Activated CD4-positive, alpha-beta T cell treated with anti-CD3 and anti-CD28 coated beads, Interleukin-2, amount 50 U/mL, for 1 hour (primary cell): ENCODE measurements at places on chromosomes 1 and 21.

GRCh38 chr1:24005163-24005562 is 25.0 kb upstream of the SRSF10 start:
- no peak for DNase-seq

- no peak for DNase-seq
Observed at GRCh38 chr1:214898161-214898560, 184.4 kb upstream of the KCNK2 start.

DNA sequence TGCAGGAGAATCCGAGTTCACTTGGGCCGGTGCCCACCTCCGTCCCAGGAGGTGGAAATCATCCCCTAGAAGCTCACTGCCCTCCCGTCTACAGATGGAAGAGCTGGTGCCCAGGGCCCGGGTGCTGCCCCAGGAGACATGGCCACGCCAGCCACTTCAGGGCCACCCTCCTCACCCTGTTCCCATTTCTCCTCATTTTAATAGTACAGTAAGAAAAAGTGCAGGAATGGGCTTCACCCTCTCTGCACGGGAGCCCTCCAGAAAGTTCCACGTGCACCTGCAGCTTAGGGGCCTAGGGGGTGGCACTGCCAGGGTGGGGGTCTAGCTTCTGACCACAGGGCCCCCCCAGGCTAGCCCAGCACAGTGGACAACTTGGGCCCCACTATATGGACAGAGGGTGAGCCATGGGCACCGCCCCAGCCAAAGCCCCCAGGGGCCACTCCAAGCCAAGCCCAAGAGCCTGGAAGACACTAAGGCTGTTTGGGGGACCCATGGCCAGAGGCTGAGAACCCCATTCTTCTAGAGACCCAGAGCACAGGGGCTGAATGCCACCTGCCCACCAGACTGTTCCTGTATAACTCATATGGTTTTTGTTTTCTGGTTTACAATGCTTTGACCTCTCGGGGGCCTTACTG is 3.4 kb upstream of the FTCD start:
- DNase-seq = no peak

- DNase-seq = peak; percentile 24
Observed at GRCh38 chr1:239719642-239720258, 333.4 kb downstream of the CHRM3 start.

- DNase-seq = no peak
Observed at GRCh38 chr21:46620846-46621245, 14.6 kb upstream of the PRMT2 start.
